NCI-H510A (cell line): ENCODE measurements at places on chromosomes 3 and 15.

DNA sequence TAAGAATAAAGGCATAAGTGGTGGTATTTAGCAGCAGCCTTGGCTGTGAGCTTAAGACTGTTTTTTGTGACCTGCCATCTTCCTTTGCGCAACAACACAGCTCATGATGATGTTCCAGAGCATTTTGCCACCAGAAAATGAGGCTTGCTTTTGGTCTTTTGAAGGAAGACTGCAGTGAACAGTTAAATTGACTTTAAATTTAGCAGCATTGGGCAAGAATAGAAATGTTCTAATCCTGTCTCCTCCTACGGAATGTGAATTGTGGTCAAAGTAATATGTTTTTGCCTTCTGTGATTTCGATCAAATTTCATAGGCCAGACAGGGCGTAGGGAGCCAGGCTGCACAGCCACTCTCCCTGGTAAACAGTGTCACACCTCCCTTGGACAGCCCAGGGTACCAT, 460.7 kb upstream of the RASGRP1 start:
- DNase-seq: no peak

GRCh38 chr3:4825436-4826236, 153.6 kb upstream of the BHLHE40 start:
- DNase-seq: no peak

DNA sequence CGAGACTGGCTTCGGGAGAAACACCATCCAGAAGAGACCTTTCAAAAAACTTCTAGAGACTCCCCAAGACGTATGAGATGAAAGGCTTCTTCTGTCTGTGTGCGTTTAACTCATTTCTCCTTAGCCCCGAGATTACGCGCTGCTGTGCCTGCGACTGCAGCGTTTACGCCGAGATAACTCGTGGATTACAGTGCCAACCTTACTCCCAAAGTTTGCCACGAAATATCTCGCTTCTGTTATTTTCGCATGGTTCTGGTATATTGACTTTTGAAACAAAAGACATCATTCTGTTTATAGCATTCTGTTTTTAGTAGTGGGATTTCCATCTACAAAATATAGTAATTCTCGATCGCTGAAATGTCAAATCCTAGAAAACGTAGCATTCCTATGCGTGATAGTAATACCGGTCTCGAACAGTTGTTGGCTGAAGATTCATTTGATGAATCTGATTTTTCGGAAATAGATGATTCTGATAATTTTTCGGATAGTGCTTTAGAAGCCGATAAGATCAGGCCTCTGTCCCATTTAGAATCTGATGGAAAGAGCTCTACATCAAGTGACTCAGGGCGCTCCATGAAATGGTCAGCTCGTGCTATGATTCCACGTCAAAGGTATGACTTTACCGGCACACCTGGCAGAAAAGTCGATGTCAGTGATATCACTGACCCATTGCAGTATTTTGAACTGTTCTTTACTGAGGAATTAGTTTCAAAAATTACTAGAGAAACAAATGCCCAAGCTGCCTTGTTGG, 467 bp downstream of the PGBD4 start:
- no peak for DNase-seq

DNA sequence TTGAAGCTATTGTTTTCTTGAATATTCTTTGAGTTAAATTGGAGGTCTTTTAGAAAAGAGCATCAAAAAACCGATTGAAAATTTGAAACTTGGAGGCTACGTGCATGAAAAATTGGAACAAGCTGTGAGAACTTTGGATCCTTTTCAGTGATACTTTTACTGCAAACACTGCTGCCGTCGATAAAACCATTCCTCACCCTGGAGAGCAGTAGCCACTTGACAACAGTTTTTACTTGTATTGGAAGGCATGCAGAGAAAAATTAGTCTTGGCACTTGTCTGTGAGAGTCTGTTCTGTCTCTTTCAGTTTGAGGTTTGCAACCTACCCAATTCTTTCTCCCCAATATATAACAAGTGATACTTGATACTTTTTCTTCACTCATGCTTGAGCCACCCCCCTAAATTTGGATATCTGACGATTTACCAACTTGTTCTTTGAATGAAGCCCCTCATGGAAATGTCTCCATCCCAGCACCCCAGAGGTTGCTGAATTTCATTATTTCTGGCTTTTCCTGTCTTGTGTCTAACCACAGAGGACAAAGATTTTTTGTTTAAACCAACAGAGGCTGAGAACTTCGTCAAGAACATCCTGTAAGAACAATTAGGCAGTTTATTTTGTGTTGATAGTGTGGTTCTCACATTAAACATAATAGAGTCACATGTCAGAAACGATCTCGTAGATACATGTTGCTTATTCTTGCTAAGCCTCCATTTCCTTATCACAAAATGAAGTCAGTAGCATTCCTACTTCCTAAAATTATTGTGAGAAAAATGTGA, 307.3 kb upstream of the PLSCR5 start:
- no peak for DNase-seq

GRCh38 chr3:159751146-159751545, 237.5 kb upstream of the IL12A start:
- DNase-seq: no peak

DNA sequence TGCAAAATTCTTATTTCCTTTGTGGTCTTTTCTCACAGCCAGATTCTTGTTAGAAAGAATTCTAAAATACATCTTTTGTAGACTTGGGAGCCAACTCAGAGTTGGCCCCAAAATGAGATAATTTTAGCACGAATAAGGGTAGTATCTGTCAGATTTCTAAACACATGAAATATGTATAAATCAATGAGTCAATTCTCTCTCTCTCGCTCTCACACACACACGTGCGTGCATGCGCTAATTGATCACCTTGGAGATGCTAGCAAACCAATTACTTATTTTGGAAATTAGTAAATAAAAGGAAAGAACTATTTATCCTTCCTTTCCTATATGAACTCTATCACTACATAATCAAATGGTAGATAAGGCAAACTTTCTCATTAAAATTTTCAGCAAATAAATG, 32.9 kb upstream of the PIK3R4 start:
- no peak for DNase-seq

DNA sequence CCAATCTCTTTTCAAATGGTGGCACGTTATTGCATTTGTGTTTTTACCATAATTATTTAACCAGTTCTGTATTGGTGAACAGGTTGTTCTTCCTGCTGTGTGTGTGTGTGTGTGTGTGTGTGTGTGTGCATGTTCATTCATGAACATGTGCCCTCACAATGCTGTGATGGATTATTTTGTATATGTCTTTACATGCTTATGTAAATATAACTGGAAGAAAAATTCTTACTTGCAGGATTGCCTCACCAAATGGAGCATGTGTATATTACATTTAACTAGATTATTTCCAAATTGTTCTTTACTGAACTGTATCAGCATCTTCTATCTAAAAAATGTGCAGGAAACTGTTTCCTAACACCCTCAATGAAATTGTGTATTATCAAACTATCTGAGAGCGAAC, 175.2 kb upstream of the ZPLD1 start:
- no peak for DNase-seq

- DNase-seq: no peak
Observed at GRCh38 chr15:27864086-27864485, 235.0 kb downstream of the OCA2 start.
